Prostate gland (tissue), 2 donors: ENCODE measurements at places on chromosomes 1 and 21.

DNA sequence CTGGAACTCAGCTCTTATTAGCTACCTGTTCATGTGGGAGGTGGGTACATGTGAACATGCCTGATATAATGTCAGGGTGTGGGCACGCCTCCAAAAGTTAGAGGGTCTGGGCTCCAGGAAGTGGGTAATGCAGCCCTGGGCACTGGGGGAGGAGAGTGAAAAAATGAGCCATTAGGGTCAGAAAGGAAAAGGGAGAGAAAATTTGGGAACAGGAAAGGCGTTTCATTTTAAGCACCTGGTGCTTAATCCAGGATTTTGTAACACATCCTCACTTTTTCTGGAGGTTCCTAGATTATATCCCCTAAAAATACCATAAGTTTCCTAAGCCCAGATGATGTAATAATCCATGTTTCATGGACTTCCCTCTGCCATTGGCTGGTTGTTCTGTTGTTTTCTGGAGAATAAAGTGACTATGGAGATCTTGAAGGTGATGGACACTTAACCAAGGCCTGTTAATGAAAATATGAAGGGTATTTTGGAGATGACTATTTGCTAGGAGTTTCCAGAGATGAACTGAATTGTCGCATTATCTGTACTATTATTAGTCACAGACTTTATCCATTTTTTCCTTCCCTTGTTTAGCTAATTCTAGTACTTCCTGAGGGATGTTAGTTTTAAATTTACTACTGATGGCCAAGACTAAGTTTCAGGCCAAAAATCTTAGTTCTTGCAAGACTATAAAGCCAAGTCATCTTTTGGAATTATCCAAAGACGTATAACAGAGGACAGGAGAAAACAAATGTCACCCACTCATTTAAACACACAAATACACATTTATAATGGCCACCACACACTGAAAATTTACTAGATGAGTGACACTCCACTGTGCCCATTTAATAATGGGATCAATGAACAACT is 24.4 kb upstream of the TARBP1 start:
- no peak for DNase-seq

- DNase-seq: no peak
These were observed 11.3 kb upstream of the OR2T8 start for GRCh38 chr1:247908766-247909165.

DNA sequence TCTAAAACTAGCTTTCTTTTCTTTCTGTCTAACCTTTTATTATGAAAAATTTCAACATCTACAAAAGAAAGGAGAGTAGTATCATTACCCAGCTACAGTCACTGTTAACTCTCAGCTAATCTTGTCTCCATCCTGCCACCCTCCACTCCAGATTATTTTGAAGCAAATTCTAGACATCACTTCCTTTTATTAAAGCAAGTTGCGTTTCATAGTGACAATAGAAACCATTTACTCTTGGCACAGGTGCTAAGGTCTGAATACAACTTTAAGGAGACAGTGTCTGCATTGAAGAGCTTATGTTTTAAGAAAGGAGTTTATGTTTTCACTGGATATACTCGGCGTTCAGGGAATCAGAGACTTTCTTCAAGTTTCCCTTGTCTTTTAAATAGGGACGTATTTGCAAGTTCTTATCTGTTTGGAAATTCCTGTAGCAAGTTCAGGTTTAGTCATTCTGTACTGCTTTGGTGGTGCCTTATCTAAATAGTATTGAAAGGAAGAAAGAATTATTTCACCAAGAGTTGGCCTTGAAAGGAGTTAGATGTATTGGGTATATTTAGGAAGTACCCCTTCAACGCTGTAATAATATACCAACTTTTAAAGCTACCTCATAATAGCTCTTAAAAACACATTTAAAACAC is 42.7 kb downstream of the ITSN1 start:
- DNase-seq: no peak

- no peak for DNase-seq
These were observed 550.0 kb downstream of the KIF26B start for GRCh38 chr1:245704765-245705164.

DNA sequence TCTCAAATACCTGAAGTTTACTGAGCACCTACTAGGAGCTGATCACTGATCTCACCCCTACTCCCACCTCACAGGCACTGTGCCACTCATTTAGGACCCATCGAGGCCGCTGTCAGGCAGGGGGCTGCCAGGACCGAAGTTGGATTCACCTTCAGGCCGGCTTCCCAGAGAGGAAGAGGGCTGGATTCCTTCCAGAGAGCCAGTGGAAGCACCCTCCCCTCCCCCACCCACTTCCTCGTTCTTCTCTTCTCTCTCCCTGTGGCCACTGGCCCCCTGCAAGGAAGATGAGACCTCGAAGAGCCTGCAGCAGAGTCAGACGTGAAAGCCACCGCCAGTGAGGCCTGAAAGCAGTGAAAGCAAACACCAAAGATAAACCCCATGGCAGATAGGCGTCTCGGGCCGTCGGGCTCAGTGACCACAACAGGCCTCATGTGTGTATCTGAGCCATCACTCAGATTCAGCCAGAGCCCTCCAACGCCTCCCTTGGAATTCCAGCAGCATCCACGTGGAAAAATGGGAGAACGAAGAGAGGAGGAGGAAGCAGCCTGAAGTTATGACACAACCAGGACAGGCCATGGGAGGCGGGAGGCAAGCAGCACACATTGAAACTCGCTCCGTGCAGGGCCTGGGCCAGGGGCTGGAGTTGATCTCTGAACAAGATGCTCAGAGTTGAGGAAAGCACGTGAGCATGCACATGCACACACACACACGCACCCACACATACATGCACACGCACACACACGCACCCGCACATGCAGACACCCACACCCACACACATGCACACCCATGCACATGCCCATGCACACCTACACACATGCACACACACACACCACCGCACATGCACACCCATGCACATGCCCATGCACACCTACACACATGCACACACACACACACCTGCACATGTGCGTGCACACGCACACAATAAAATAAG is 6.2 kb upstream of the AGTRAP start:
- no peak for DNase-seq

GRCh38 chr1:208164609-208165008 is 79.6 kb downstream of the PLXNA2 start:
- DNase-seq: no peak

- DNase-seq: no peak
These were observed 155.9 kb upstream of the HMCN1 start for GRCh38 chr1:185578293-185578692.

- DNase-seq: no peak
These were observed 26.3 kb downstream of the PRDX6 start for GRCh38 chr1:173503391-173503790.
